Endodermal cell (in vitro differentiated cells): ENCODE measurements at places on chromosomes 1 and 21. TPM values are rescaled to one million over a fixed set of nuclear protein-coding genes. Genes with fewer than 3 reads are reported as not detected.

Gene DMRTB1
- not detected in 3 replicates for total RNA-seq

GRCh38 chr1:234997201-234997895 is 131.3 kb downstream of the TOMM20 start:
- peak; percentile 44 for DNase-seq
- H3K36me3 ChIP-seq: no peaks in the 10 kb centered on the region
- H3K4me1 ChIP-seq: no peaks in the 10 kb centered on the region
- H3K27ac ChIP-seq: no peak overlapping the region

GRCh38 chr1:215114154-215114933 is 31.8 kb downstream of the KCNK2 start:
- H3K4me1 ChIP-seq: no peaks in the 10 kb centered on the region
- no peak overlapping the region for H3K4me3 ChIP-seq
- no peak for DNase-seq
- H3K27me3 ChIP-seq: no peaks in the 10 kb centered on the region

DNA sequence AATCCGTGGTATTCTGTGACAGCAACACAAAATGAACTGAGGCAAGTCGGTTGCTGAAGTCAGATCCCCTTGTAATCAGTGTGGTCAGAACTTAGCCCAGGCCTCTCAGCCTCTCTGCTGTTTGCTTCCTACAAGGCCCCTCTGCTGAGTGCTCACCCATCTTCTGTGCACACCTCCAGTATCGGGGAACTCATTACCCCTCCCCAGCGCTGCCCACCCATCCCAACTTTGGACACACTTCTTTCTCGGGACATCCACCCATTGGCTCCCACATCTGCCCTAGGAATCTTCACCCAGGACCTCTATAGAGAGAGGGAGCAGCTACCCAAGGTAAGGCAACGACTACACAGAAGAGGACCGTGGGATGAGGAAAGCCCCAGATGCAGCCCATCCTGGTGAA is 217.5 kb downstream of the MATN1 start:
- no peaks in the 10 kb centered on the region for H3K36me3 ChIP-seq
- DNase-seq: no peak
- no peak overlapping the region for H3K27ac ChIP-seq
- no peaks in the 10 kb centered on the region for H3K4me1 ChIP-seq
- no peak overlapping the region for H3K4me3 ChIP-seq

DNA sequence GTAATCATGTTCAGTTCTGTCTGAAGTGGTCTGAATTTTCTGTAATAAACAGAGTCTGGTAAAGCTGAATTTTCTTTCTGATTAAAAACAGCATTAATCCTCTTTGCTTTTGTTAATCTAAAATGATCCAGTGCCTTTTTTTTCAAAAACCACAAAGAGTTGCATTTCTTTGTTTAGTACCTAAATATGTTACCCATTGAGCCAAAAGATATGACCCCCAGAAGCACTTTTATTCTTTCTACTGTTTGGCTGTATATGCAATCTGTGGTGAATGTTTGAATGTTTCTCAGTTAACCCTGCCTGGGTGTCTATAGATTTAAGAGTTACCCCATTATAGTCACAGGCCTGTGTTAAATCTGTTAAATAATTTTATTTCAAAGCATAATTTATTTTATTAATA is 394.8 kb downstream of the PTPRC start:
- no peak overlapping the region for H3K27ac ChIP-seq
- no peak overlapping the region for H3K4me3 ChIP-seq
- H3K27me3 ChIP-seq: no peaks in the 10 kb centered on the region
- no peak for DNase-seq
- no peaks in the 10 kb centered on the region for H3K4me1 ChIP-seq

- no peaks in the 10 kb centered on the region for H3K4me1 ChIP-seq
- peak; percentile 81 for DNase-seq
- H3K36me3 ChIP-seq: peaks cover 22% of the 10 kb centered on the region
- H3K4me3 ChIP-seq: peak overlapping the region; percentile 86
- peak overlapping the region; percentile 92 for H3K27ac ChIP-seq
Observed at GRCh38 chr1:10033359-10033845, 644 bp downstream of the UBE4B start.

Gene AMIGO1
- total RNA-seq: 2.3 and 2.4 TPM in 2 replicates

- no peaks in the 10 kb centered on the region for H3K4me1 ChIP-seq
- H3K27ac ChIP-seq: no peak overlapping the region
- no peak overlapping the region for H3K4me3 ChIP-seq
- DNase-seq: no peak
- H3K36me3 ChIP-seq: no peaks in the 10 kb centered on the region
- no peaks in the 10 kb centered on the region for H3K27me3 ChIP-seq
Observed at GRCh38 chr21:16770266-16770665, 742.6 kb upstream of the CXADR start.

DNA sequence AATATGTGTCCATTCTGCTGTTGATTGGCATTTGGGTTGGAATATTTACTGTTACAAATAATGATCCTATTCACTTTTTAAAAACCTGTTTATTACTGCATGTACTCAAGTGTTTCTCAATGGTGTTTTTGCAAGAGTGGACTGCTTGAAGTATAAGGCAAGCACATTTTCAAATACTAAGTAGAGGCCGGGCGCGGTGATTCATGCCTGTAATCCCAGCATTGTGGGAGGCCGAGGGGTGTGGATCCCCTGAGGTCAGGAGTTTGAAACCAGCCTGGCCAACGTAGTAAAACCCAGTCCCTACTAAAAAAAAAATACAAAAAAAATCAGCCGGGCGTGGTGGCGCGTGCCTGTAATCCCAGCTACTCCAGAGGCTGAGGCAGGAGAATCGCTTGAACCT is 276.9 kb upstream of the ADGRL4 start:
- no peaks in the 10 kb centered on the region for H3K4me1 ChIP-seq
- no peak overlapping the region for H3K4me3 ChIP-seq
- DNase-seq: no peak

- no peak overlapping the region for H3K27ac ChIP-seq
- no peaks in the 10 kb centered on the region for H3K36me3 ChIP-seq
- no peak for DNase-seq
- H3K27me3 ChIP-seq: peaks cover 29% of the 10 kb centered on the region
- H3K4me1 ChIP-seq: no peaks in the 10 kb centered on the region
Observed at GRCh38 chr1:167638064-167638463, 8.0 kb downstream of the RCSD1 start.

DNA sequence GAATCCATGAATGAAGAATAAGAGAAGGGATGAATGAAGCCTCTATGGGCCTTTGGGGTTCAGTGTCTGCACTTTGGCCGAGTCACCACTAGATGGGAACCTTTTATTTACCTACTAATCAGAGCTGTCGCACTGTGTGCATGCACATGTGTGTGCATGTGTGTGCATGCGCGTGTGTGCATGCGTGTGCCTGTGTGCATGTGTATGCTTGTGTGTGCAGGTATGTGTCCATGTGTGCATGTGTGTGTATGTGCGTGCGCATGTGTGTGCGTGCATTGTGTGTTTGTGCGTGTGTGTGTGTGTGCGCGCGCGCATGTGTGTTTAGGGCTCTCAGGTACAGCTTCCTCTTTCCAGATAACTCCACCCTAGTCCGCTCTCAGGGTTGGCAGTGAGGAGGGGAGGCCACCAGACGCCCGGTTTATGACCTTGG is 20.4 kb upstream of the UBXN10 start:
- no peaks in the 10 kb centered on the region for H3K27me3 ChIP-seq
- no peaks in the 10 kb centered on the region for H3K36me3 ChIP-seq
- no peak overlapping the region for H3K27ac ChIP-seq
- H3K4me3 ChIP-seq: no peak overlapping the region

DNA sequence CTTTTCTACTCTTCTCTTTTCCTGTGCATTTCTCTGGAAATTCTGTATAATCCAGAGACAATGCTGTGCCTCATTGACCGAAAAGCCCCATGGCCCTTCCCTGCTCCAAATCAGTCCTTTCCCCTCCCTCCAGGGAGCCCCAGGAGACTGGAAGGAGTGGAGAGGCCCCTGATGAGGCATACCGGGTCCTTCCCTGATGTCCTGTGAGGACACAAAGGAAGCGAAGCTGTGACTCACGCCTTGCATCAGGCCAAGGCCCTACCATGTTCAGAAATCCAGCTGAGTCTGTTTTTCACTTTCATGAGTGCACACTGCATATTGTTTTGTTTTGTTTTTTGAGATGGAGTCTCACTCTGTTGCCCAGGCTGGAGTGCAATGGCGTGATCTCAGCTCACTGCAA is 38.7 kb upstream of the BECN2 start:
- no peak for DNase-seq
- H3K4me1 ChIP-seq: no peaks in the 10 kb centered on the region
- H3K27ac ChIP-seq: no peak overlapping the region
- no peak overlapping the region for H3K4me3 ChIP-seq

DNA sequence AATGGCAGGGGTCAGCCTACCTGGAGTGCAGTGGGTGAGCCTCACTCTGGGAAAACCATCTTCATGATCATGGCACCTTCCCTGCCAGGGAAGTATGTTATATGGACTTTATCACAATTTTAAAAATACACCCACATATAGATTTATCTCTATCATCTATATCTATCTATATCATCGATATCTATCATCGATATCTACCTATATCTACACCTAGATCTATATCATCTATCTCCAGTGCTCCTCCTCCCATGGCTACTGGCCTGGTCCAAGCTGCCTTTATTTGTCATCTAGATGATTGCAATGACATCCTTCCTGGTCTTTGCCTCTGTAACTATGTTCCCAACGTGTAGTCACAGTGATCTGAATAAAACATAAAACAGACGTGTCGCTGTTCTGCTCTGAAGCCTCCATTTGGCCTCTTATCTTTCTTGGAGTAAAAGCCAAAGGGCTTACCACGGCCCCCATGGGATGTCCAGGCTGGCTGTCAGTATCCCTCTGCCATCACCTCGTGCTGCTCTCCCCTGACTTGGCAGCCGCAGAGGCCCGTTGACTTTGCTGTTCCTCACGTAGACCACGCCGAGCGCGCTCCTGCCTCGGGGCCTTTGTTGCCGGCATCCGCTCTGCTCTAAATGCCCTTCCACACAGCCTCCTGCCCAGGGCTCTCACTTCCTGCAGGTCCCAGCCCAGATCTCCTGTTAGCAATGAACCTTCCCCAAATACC is 20.6 kb upstream of the KIF26B start:
- H3K4me3 ChIP-seq: no peak overlapping the region
- H3K36me3 ChIP-seq: no peaks in the 10 kb centered on the region
- no peaks in the 10 kb centered on the region for H3K27me3 ChIP-seq
- no peaks in the 10 kb centered on the region for H3K4me1 ChIP-seq

- peak; percentile 77 for DNase-seq
- H3K36me3 ChIP-seq: no peaks in the 10 kb centered on the region
- no peaks in the 10 kb centered on the region for H3K27me3 ChIP-seq
- H3K4me3 ChIP-seq: peak within 1 kb of the TSS; percentile 93
- H3K4me1 ChIP-seq: peaks cover 9% of the 10 kb centered on the region
Observed at GRCh38 chr1:155002464-155003226, at the start of gene ZBTB7B. Gene ZBTB7B, plus strand, starts transcription at chr1:155002802. Its CDS starts 11,859 bp downstream, at chr1:155014661.

Gene GLMN
- total RNA-seq: 27.2 and 29.3 TPM in 2 replicates

- H3K4me1 ChIP-seq: peaks cover 9% of the 10 kb centered on the region
- H3K27ac ChIP-seq: no peak overlapping the region
- DNase-seq: peak; percentile 90
- no peak overlapping the region for H3K4me3 ChIP-seq
- H3K27me3 ChIP-seq: no peaks in the 10 kb centered on the region
Observed at GRCh38 chr1:185917646-185918045, 183.5 kb downstream of the HMCN1 start.

DNA sequence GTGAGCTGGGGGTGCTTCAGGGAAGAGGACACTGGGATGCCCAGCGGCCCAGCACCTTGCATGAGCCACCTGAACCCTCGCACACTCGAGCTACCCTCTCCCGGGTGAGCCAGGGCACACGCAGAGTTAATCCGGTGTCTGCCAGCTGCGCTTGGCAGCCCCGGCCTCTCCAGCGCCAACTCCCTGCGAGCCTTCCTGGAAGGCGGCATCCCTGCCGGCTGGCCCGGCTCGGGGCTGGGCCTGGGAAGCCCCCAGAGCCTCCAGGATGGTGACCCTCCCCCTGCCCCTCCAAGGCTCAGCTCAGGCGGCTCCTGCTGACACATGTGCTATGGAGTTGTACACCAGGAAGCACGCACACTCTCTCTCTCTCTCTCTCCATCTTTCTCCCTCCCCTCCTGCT is 48.7 kb downstream of the RAP1GAP start:
- peaks cover 14% of the 10 kb centered on the region for H3K4me1 ChIP-seq
- H3K36me3 ChIP-seq: no peaks in the 10 kb centered on the region
- no peak overlapping the region for H3K27ac ChIP-seq
- DNase-seq: no peak
- H3K4me3 ChIP-seq: no peak overlapping the region

- no peak for DNase-seq
- H3K36me3 ChIP-seq: no peaks in the 10 kb centered on the region
- no peak overlapping the region for H3K27ac ChIP-seq
- H3K4me3 ChIP-seq: no peak overlapping the region
- H3K4me1 ChIP-seq: no peaks in the 10 kb centered on the region
- H3K27me3 ChIP-seq: no peaks in the 10 kb centered on the region
Observed at GRCh38 chr1:97334454-97334853, 586.4 kb downstream of the DPYD start.

DNA sequence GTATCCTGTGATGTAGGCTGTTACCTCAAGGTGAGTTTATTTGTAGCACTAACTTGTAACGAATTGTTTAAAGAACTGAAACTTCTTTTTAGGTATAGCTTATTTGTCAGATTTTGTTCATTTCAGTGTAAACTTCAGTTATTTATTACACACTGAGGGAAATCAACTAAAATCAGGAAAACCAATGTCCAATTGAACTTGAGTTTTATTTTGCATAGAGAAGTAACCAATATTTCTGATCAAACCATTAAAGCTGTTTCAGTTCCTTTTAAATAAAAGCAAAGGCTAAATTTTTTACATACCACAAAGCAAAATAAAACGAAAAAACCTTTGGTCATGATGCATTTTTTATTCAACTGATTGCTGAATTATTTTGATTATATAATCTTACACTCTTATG is 103.6 kb downstream of the CAMTA1 start:
- H3K27ac ChIP-seq: no peak overlapping the region
- no peaks in the 10 kb centered on the region for H3K27me3 ChIP-seq
- H3K36me3 ChIP-seq: no peaks in the 10 kb centered on the region
- H3K4me3 ChIP-seq: no peak overlapping the region
- H3K4me1 ChIP-seq: peaks cover 13% of the 10 kb centered on the region
- no peak for DNase-seq

DNA sequence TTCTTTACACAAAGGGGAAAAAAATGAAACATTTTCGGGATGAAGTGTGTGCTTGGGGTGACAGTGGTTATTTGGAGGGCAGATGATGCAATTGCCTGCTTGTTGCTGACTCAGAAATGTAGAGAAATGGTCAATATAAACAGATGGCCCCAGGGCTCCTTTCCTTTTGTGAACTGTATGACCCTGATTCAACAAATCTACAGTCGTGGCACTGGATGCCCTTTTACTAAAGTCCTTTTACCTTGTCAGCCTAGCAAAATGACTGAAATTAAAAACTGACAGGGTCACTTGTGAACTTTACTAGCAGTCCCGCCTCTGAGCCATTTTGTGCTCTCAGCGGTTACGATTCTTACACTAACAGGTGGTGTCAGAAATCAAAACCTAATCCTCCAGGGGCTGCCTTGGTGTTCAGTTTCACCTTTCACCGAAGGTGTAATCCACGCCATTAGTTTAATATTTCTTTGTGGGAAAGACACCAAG is 49.8 kb downstream of the GREM2 start:
- no peak for DNase-seq
- H3K36me3 ChIP-seq: peaks cover 57% of the 10 kb centered on the region
- H3K4me1 ChIP-seq: no peaks in the 10 kb centered on the region
- H3K27ac ChIP-seq: no peak overlapping the region

GRCh38 chr1:113768916-113769600 is 9.8 kb upstream of the PHTF1 start:
- no peak for DNase-seq
- H3K4me1 ChIP-seq: no peaks in the 10 kb centered on the region
- H3K36me3 ChIP-seq: peaks cover 44% of the 10 kb centered on the region
